ENCODE measurements at places on chromosomes 3 and 15.

GRCh38 chr3:48598323-48599076 is 3.4 kb upstream of the COL7A1 start:
- DNase-seq: no peak

DNA sequence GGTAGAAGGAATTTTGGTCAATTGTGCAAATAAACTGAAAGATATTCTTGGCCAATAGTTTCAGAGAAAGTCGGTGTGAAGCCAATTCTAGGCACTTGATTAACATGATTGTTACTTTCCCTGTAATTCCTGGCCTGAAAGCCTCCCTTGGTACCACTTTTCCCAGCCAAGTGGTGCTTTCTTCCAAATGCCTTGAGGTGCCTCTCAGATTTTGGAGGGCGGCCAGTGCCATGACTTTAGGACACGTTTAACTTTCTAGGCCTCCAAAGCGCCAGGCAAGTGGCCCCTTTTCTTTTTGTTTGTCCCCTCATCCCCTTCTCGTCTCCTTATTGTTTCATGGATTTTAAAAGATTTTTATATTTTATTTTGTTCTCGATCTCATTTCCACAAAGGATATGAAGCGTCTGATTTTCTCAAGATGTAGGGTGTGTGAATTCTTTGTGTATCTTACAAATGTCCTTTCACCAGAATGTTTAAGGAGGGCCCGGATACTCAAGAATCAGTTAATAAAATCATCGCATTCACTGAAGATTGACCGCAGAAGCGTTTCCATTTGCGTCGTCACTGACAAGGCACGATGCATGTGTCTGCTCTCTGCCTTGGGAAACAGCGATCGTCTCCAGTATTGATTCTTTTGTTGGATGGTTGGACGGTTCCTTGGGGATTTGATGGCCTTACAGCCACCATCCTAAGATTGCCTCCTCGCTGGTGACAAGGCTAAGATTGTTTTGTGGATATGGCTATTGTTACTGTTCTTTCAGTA is 87.8 kb downstream of the ASB7 start:
- DNase-seq: no peak

GRCh38 chr15:89825271-89825940 is 10.8 kb upstream of the ANPEP start:
- DNase-seq: no peak

DNA sequence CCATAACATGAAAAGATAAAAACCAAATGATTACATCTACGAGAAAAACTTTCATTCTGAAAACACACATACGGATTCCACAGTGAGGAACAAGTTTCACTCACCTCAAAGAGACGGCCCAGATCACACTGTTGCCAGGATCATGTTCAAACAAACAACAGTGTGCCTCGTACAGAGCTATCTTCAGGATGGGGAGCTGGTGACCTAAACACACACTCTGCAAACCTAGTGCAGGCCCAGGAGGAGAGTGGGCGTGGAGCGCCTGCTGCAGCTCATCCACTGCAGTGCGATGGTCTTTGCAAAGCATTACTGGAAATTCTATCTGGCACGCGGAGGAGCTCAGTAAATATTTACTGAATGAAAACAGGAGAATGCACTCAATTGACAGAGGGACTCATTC is 38.5 kb downstream of the TAMM41 start:
- no peak for DNase-seq

GRCh38 chr3:64863226-64864212 is 175.7 kb upstream of the ADAMTS9 start:
- no peak for DNase-seq

DNA sequence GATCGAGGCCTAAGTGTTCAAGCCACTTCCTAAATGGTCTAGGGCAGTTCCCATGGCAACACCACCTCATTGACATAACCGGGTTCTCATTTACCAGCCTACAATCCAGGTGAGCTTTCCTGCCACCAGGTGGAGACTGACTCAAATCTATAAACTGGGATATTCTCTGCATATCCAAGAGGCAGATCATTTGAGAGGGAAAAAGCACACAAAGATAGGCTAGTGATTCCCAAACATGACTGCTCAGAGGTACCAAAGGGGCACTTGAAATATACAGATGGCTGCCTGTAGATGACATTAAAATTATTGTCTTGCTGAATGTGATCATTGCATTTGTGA is 141.3 kb upstream of the PROK2 start:
- DNase-seq: peak; percentile 40

GRCh38 chr3:57841818-57842217 is 85.7 kb downstream of the SLMAP start:
- DNase-seq: no peak

DNA sequence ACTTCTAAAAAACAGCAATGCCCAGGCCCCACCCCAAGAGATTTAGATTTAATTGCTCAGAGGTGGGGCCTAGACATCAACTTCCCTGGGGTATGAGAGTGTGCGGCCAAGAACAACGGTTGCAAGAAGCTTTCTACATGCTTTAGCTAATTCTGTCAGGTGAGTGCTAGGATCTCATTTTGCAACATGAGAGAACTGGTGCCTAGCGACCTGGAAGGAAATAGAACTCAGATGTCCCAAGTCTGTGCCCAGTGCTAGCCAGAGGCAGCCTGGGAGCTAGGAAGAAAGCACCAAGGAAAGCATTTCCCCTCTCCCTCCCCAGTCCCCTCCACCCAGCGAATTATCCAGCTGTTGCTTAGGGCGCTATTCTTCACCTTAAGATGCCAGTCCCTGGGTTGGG is 22.9 kb upstream of the HRH1 start:
- no peak for DNase-seq
